DND-41 (cell line): ENCODE measurements at places on chromosomes 7 and 10.

DNA sequence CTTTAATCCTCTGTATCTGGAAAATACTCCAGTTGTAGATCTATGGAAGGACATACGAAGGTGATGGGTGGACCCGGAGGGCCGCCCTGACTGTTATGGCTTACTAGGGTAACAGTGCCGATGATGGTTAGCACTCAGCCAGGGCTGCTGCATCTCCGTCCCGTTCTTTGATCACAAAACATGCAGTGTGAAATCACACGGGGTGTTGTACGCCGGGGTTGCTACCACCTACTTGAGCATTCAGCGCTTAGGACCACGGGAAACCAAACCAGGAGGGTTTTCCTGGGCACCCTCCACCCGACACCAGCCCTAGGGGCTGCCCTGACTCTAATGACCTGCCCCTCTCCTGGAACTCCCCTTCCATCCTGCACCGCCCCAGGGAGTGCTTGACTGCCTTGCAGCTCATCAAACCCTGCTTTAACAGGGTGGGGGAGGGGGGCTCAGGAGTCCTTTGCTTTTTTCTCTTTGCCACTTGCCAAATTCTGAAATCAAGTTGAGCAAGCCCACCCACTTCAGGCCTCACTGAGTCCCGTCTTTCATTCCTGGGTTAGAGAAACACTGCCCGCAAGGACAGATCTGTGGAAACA is 20.4 kb downstream of the ZNF775 start:
- DNase-seq = no peak
- no peak overlapping the region for H3K27ac ChIP-seq
- H3K27me3 ChIP-seq = no peaks in the 10 kb centered on the region
- peaks cover 36% of the 10 kb centered on the region for H3K36me3 ChIP-seq
- no peak overlapping the region for H3K4me3 ChIP-seq

DNA sequence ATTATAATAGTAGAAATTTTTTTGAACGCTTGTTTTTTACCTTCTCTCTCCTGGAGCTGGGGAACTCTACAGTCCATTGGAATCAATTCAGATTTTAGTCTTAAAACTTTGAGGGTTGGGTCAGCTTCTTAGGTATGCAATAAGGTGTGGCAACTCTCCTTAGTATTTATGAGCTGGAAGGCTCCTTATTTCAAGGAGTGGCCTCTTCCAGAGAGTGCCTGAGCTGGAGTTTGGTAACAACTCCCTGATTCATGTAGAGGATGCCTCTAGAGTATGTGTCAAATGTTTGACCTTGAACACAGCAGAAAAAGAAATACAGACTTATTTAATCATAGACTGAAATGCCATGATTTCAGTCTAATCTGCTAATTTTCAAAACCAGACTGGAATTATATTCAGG is 11.1 kb downstream of the CDK14 start:
- H3K4me1 ChIP-seq = no peaks in the 10 kb centered on the region
- H3K4me3 ChIP-seq = no peak overlapping the region
- DNase-seq = no peak
- no peak overlapping the region for H3K27ac ChIP-seq
- H3K36me3 ChIP-seq = no peaks in the 10 kb centered on the region
- no peaks in the 10 kb centered on the region for H3K27me3 ChIP-seq

GRCh38 chr7:27700501-27700900 is 37.8 kb upstream of the HIBADH start:
- H3K4me3 ChIP-seq = no peak overlapping the region
- no peak for DNase-seq
- peaks cover 4% of the 10 kb centered on the region for H3K27me3 ChIP-seq
- no peaks in the 10 kb centered on the region for H3K4me1 ChIP-seq
- H3K27ac ChIP-seq = no peak overlapping the region

GRCh38 chr10:4051011-4051640 is 266.1 kb upstream of the KLF6 start:
- H3K27me3 ChIP-seq = no peaks in the 10 kb centered on the region
- H3K27ac ChIP-seq = no peak overlapping the region
- H3K36me3 ChIP-seq = no peaks in the 10 kb centered on the region
- no peaks in the 10 kb centered on the region for H3K4me1 ChIP-seq

DNA sequence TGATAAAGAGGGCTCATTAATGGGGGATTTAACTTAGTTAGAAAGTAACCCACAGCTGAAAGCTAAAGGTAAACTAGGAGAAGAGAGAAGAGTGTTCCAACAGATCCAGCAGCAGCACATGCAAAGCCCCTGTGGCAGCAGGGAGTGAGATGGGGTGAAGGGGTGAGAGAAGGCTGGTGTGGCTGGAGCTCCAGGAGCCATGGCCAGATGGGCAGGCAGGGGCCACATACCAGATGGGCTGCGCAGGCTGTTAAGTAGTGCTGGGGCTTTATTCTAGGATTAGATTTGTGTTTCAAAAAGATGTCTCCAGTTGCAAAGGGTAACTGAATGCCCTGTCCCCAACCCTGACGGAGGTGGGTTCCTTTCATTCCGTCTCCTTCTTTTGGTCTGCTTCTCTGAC is 33.2 kb downstream of the HIF1AN start:
- no peaks in the 10 kb centered on the region for H3K36me3 ChIP-seq
- no peak overlapping the region for H3K4me3 ChIP-seq
- DNase-seq = no peak
- H3K4me1 ChIP-seq = no peaks in the 10 kb centered on the region

DNA sequence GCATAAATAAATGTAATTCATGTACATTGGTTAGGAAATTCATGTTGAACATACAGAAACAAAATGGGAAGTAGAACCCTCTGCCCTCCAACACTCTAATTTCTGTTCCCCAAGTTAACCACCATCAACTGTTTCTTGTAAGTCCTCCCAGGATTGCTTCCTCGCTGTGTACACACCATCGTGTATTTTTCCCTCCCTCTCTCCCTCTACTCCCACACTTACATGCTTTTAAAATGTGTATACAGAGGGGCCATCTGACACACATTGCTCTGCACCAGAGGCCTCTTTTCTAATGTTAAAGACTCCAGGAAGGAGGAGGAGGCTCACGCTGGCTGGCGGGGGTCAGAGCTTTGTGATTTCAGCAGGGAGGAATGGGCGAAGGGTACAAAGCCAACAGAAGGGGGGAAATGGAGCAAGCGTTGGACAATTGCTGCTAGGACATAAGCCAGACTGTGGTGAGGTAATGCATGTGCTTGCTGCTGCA is 1.9 kb upstream of the EPHA1 start:
- no peak overlapping the region for H3K4me3 ChIP-seq
- no peak for DNase-seq
- H3K36me3 ChIP-seq = no peaks in the 10 kb centered on the region
- no peak overlapping the region for H3K27ac ChIP-seq

DNA sequence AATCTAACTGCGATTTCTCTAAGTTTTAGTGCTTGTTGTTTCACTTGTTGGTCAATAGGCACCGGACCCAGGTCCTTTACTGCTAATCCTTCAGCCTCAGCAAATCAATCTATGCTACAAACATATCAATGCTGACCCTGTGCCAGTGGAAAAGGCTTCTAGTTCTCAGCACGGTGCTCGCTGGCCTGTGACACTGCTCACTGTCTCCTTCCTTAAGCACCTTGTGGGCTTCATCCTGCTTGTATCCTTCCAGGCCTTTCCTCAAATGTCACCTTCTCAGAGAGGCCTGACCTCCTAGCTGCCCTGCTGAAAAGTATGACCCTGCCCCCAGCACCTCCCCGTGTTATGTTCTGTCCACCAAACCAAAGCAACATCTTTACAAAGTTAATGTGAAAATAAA is 201.2 kb upstream of the FRMD4A start:
- no peak overlapping the region for H3K4me3 ChIP-seq
- H3K27ac ChIP-seq = no peak overlapping the region
- no peaks in the 10 kb centered on the region for H3K4me1 ChIP-seq
- H3K27me3 ChIP-seq = peaks cover 8% of the 10 kb centered on the region
- no peak for DNase-seq
- H3K36me3 ChIP-seq = no peaks in the 10 kb centered on the region

GRCh38 chr7:73645643-73646174 is 21.4 kb upstream of the MLXIPL start:
- no peak overlapping the region for H3K4me3 ChIP-seq
- no peak for DNase-seq
- no peaks in the 10 kb centered on the region for H3K4me1 ChIP-seq
- H3K36me3 ChIP-seq = no peaks in the 10 kb centered on the region
- no peak overlapping the region for H3K27ac ChIP-seq

DNA sequence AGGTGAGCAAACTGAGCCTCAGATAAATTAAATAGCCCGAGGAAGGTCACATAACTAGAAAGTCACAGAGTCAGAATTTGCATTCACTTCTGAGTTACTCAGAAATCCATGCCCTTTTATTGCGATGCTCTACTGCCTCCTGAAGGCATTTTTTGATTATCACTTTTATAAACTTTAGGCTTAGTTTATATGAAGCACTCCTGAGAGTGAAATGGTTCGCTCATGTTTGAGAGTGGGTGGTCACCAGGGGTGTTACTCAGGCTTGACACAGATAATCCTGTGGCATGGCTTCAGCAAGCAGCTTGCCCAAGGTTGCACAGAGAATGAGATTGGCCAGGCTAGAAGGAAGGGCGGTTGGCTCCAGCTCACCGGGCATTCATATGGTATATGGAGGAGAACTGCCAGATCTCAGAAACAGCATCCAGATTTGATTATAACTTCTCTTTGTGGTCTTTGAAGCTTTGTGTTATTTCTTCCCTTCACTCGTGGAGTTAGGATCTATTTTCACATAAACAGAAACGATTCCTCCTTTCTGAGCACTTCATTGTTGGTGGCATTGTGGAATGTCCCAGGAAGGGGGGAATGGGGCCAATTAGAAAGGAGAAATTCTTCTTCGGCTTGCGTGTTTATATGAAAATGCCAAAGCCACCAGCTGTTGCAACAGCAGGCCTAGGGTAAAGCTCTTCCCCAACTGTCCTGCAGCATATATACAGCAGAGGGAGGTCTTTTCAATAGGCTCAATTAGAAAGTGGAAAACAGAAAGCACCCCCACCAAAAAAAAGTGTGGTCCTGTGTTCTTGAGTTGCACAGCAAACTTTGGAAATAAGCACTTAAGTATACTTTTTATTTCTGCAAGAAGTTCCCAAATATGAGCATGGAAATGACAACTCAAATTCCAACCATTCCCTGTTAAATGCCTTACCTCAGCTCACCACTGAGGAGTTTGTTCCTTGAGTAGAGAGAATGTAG is 628.8 kb downstream of the SUGCT start:
- peaks cover 8% of the 10 kb centered on the region for H3K4me1 ChIP-seq
- H3K27ac ChIP-seq = no peak overlapping the region
- no peaks in the 10 kb centered on the region for H3K27me3 ChIP-seq

DNA sequence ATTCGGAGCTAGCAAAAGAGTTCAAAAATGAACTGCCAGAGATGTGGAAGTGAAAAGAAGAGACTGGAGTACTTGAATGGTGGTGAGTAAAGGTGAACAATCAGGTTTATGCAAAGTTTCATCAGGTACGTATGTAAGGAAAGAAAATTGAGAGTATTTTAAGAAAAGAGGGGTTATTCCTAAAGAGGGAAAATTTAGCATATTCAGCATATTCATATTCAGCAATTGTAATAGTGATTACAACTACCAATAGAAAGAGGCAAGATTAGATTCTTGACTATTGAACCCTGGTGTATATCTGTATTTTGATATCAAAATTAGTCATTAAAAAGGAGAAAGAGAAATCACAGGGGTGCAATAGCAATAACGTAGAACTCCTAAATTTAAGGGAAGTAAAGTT is 100.9 kb downstream of the TES start:
- H3K4me1 ChIP-seq = no peaks in the 10 kb centered on the region
- DNase-seq = no peak
- no peak overlapping the region for H3K27ac ChIP-seq
- peaks cover 6% of the 10 kb centered on the region for H3K27me3 ChIP-seq

DNA sequence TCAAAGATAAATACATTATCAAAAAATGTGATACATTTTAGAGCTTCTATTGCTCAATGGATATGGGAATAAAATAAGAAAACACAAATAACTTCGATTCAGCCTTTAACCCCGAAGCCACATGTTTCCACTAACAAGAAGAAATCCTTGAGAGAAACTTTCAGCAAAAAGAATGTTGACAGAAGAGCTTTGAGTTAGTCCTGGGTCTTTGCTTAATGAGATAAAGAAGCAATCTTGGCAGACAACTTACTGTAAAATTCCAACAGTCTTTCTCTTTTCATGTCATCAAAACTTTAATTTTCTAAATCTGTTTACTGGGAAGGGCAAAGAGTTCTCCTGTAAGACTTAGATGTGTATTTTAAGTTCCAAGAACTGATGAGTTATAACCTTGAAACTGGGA is 810.2 kb downstream of the CNTNAP2 start:
- no peak overlapping the region for H3K4me3 ChIP-seq
- H3K27me3 ChIP-seq = no peaks in the 10 kb centered on the region
- no peak overlapping the region for H3K27ac ChIP-seq
- no peaks in the 10 kb centered on the region for H3K36me3 ChIP-seq

- no peaks in the 10 kb centered on the region for H3K4me1 ChIP-seq
- H3K27me3 ChIP-seq = no peaks in the 10 kb centered on the region
These were observed 117.7 kb downstream of the APBB1IP start for GRCh38 chr10:26555719-26556368.

DNA sequence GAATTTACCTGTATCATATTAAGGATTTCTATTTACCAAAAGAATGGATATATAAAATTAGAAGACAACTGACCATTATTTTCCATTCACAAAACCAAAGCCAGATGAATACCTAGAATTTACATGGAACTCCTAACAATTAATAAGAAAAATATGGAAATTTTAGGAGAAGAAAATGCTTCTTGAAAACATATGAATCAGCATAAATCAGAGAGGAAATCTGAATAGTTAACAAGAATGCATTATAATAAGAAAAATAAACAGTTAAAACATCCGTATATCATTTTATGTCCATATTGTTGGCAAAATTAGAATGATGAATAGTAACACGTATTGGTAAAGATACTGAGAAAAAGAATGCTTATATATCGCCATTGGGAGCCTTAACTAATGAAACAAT is 505.5 kb downstream of the NEBL start:
- no peaks in the 10 kb centered on the region for H3K4me1 ChIP-seq
- H3K27me3 ChIP-seq = no peaks in the 10 kb centered on the region
- no peak overlapping the region for H3K27ac ChIP-seq
- DNase-seq = no peak

- H3K36me3 ChIP-seq = peaks cover 18% of the 10 kb centered on the region
- H3K4me1 ChIP-seq = no peaks in the 10 kb centered on the region
- H3K4me3 ChIP-seq = no peak overlapping the region
- H3K27me3 ChIP-seq = no peaks in the 10 kb centered on the region
These were observed 2.5 kb upstream of the UPK3B start for GRCh38 chr7:76507723-76508406.

DNA sequence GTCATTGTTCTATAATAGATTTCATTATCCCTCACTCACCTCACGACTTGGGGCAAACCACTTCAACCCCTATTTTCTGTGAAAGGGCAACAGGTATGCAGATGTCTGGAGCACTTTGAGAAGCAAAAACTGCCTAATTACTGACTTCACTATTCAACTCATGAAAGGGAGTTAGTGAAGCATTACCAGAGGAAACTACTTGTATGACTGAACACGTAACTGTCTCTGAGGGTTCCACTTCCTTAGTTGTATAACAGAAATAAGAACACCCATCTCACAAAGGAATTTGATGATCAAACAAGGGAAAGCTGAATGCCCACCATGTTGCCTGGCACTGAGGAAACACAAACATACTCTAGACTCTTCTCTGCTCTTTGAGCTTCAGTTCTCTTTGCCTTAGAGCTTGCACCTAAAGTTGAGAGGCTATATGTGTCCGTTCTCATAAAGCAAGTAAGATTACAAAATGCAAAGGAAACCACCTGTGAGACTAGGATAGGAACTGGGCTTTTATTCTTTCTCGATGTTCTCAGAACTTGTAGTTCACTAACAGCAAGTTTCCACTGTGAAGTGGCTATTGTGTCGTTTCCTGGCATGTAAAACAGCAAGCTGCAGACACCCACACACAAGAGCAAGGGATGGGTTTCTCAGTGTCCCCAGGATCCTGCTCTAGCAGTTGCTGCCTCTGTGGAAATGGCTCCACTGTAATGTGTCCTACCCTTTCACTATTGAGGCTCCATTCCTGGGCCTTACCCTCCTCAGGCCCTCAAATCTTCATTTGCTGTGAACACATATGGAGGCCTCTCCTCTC is 2.6 kb downstream of the TMEM243 start:
- H3K4me1 ChIP-seq = peaks cover 63% of the 10 kb centered on the region
- peak overlapping the region; percentile 16; the same call in 1 of the 2 replicates for H3K4me3 ChIP-seq
- peaks cover 17% of the 10 kb centered on the region for H3K27me3 ChIP-seq
- peak overlapping the region; percentile 2 for H3K27ac ChIP-seq
